ENCODE measurements at places on chromosomes 4 and X. TPM values are rescaled to one million over a fixed set of nuclear protein-coding genes. Genes with fewer than 3 reads are reported as not detected.

DNA sequence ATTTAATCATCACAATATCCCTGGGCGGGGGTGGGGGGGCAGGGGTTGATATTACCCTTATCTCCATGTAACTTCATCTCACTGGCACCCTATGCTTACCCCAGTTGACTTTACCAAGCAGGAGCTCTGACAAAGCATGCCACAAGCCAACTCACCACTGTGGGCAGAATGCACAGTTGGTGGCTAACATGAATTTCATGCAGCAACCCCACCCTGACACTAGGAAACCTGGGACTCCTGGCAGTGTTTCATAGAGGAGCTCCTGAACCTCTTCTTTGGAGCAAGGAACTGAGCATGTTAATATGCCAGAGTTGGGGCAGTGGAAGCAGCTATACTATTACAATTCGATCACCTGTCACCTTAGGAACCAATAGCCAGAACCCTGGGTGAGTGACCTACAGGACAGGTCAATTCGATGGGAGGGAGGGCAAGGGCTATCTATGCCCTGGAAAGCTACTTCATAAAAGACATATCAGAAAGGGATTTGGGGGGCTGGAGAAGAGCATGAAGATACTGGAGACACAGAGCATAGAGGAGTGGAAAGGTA, 97.2 kb upstream of the ACSL4 start:
- no peak for DNase-seq

- no peak for DNase-seq
Measured at GRCh38 chr4:6591313-6591712, 16.3 kb downstream of the MAN2B2 start.

DNA sequence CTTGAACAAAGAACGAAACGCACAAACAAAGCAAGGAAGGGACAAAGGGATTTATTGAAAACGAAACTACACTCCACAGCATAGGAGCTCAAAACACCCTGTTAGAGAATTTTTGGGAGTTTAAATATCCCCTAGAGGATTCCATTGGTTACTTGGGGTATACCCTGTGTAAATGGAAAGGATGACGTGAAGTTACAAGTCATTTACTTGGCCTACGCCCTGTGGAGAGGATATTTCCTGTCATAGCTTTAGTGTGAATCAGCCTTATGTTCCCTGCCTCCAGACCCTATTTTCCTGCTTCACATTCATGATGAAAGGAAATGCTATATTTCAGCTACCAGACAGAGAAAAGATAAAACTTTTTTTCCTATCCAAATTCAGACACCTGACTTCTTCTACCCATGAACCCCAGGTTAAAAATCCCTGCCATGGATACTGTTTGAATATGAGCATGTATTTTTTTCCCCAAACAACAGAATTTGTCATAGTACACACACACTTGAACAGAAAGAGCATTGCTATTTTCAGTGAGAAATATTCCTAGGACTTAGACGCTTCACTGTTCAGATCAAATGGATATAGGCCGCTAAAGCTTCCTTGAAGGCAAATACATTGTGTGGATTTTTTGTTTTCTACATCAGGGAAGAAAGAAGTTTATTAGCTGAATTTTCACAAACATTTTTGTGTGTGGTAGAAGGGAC, 20.4 kb downstream of the PIN4 start:
- DNase-seq, result no peak

DNA sequence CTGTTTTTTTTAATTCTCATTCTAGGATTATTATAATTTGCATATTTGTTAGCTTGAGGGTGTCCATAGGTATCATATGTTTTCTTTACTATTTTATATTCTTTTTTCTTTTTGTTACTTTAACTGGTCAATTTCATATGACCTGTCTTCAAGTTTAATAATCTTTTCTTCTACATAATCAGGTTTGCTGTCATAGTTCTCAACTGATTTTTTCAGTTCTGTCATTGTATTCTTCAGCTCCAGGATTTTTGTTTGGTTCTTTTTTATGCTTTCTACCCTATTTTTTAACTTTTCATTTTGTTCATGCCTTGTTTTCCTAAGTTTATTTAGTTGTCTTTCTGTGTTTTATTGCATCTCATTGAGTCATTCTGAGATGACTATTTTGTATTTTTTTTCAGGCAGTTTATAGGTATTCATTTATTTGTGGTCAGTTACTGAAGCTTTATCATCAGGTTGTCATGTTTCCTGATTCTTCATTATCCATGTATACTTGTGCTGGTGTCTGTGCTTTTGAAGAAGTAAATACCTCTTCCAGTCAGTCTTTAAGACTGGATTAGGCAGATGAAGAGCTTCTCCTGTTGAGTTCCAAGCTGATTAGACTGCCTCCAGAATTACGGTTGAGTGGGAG, 220.3 kb upstream of the VEGFC start:
- no peak for DNase-seq

BDH2 gene
- 5.0 TPM for total RNA-seq

WNK3 gene
- total RNA-seq, result 0.05 TPM

Data from HCT116 (cell line).